Astrocyte of the spinal cord (primary cell): ENCODE measurements at places on chromosomes 11 and 22.

DNA sequence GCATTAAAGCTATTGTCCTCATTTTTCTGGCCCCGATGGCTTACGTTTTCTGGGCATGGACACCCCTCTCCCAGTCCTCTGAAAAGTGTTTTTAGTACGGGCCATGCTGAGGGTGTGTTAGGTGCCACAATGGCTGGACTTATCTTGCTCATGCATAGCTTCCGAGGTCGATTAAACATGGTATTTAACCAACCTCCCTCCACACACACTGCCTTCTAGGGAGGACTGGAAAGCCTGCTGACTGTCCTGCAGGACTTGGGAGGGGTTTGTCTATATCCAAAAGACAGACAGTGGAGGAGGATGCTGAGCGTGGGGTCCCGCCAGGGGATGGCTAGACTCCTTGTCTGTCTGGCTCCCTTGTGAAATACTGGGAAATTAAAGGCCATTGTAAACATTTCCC is 95.3 kb downstream of the FBXO7 start:
- no peak for DNase-seq

DNA sequence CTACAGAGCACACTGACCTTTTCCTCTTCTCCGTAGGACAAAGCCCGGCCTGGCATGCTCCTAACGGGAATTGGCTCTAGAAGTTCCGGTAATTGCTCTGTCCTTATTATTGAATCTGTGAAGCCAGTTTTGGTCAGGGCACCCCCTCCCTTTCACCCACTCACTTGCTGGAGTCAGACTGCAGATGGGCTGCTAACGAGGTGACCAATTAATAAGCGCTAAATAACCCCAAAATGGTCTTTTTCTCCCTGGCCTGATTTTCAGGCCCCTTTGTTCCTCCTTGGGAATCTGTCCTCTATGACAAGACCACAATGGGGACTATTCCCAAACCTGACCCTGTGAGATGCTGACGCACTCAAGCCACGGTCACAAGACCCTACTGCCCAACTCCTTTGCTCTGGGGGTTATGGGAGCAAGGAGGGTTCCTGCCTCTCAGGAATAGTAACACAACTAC is 610.0 kb upstream of the CADM1 start:
- no peak for DNase-seq

DNA sequence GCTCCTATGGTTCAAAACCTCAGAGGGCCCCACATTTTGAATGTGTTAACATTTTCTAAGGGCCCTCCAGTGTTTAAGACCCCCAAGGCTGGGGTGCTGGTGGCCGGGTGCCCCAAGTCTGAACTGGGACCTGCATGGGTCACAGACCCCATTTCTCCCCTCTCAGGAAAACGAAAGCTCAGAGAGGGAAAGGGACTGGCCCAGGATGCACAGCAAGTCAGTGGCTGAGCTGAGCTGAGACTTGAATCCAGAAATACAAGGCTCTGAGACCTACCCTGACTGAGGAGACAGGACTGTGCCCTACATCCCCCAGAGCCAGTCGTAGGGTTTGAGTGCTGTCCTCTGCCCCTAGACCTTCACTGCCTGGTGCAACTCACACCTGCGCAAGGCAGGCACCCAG is 4.2 kb downstream of the ACTN3 start:
- no peak for DNase-seq

DNA sequence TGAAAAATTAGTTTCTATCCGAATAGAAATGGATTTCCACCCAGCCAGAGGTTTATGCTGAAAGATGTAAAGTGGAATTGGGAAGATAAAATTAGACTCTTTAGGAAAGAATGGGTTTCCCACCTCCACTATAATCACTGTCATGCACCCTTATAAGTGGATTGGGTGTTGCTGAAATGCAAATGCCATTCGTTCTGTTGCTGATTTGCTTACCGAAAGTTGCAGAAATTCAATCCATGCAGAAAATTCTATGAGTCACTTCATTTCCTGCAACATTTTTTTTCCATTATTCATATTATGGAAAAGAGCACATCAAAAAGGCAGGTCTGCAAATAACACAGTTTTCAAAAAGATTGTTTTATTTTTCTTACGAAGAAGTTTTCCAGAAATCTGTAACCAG is 65.6 kb downstream of the LDLRAD3 start:
- DNase-seq = peak; percentile 75

- DNase-seq = no peak
These were observed 14.8 kb downstream of the CCND1 start for GRCh38 chr11:69655479-69656428.

DNA sequence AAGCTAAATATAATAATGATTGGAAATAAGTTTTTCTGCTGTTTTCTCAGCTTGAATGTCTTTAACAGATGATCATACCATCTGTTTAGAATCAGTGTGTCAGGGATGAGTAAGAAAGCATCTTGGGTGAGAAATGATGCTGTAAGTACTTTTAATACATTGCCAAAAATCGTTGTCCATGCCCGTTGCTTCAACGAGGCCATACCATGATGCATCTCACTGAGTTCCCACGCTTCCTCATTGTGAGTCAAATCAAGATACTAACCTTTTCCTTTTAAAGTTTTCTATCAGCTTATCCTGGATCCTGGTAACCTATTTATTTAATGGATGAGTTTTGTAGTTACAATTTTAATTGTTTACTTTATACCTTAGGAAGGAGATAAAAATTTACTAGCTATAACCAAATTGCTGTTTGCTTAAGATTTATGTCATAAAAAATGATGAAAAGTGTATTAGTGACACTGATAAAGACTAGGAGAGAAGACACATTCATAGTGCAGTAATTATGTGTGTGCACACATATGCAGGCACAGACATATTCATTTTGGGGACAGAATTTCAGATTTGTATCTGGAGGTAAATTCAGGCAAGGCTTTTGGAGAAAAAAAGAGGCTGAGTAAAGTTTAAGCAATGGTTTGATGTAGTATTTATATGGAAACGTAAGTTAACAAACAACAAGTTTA is 154.8 kb downstream of the UVRAG start:
- DNase-seq = peak; percentile 30

DNA sequence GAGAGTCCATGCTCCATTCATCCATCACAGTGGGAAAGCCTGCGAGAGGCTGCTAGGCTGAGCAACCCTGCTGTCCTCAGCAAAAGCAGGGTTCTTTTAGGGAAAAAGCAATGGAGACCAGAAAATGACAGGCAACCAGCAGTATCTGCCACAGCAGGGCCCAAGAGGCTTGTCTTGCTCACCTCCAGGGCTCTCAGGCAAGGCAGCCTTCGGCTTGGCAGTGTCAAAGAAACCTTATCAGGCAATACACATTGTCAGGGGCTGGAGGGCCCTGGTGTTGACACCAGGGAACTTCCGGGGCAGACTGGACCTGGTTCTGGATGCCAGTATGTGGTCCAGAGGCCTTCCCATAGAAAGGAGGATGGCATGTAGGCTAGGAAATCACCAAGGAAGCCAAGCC is 10.2 kb upstream of the TLCD5 start:
- no peak for DNase-seq

DNA sequence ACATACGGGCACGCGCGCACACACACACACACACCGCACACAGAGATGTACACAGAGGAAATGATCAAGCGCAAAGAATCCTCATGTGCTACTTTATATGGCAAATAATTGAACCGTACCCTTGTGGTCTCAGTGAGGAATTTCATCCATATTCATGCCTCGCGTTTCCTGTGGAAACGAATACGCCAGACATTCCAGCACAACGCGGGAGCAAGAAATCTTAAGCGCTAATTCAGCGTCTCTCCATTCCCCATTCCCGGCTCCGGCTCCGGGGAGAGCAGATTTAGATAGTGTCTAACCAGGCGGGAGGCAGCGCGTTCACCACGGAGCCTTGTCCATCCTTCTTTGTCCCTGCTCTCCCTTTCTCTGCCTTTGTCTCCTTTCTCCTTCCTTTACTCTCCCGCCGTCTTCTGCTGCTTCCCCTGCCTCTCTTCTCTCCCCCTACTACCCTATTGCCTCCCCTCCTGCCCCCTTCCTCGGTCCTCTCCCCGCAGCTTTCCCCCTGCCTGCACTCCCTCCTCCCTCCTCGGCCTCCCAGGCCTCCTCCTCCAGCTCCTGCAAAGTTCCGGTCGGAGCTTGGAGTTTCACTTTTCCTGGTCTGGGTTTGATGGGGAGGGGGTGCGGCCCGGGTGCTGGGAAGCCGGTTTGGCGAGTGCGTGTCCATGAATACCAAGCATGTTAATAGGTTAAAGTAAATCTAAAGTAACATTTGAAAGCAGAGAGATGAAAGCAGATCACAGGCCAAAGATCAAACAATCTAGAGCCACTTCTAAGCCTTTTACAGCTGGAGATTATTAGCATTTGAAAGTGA is 579.3 kb downstream of the BUD13 start:
- peak; percentile 68 for DNase-seq

GRCh38 chr11:109507331-109507730 is 85.3 kb downstream of the C11orf87 start:
- DNase-seq = no peak

GRCh38 chr22:48434156-48434867 is 1393.4 kb downstream of the BRD1 start:
- DNase-seq = no peak

DNA sequence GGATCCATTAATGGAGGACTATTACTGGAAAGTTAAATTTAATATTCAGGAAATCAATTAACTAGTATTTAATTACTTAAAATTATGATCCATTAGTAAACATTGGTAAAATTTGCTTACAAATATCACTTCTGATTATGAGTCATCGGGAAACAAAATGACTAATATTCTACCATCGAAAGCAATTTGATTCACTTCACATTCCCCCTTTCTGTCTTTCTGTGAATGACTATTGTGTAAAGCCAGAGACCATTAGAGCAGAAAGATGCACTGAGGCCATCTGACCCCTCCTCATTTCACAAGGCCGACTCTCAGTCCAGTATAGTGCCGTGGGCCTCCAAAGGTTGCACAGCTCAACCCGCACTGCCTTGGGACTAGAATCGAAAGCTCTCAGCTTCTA is 619.0 kb downstream of the OPCML start:
- DNase-seq = no peak

DNA sequence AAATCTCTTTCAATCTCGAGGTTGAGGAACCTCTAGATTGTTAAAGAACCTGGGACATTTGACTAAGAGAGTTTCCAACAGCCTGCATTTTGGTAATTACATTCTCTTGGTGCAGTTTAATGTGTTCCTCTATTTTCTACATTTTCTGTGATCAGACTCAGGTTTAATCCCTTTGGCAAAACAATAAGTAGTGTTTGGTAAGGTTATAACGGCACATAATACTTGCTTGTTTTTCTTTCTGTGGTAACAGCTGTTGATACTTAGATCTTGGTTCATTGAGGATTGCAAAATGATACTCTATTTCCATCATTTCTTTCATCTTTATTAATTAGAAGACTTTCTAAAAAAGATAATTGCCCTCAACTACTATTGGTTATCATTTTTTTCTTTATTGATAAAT is 271.3 kb downstream of the SBF2 start:
- peak; percentile 9 for DNase-seq

GRCh38 chr22:17115236-17115635 is 5.9 kb downstream of the TMEM121B start:
- DNase-seq = no peak

- DNase-seq = no peak
These were observed 101.7 kb upstream of the TRIM77 start for GRCh38 chr11:89608234-89608966.

- DNase-seq = no peak
These were observed 4.3 kb upstream of the PLXNB2 start for GRCh38 chr22:50311606-50312351.

DNA sequence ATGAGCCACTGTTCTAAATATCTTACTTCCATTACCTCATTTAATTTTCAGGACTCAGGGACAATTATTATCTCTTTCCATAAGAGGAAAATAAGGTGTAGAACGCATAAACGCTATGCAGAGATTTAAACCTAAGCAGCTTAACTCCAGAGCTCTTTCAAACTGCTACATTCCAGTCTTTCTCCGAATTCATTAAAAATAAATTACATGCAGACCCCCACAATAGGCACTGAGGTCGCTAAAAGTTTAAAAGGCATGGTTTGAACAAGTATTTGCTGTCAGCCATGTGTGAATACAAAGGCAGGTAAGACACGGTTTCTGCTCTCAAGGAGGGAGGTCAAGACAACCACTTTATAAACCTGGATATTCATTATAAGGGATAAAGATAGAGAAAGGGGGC is 983 bp downstream of the NARS2 start:
- DNase-seq = peak; percentile 14

- DNase-seq = no peak
These were observed at the start of gene PATE3 for GRCh38 chr11:125787827-125788226. Gene PATE3, plus strand, starts transcription at chr11:125788127. Its CDS starts 25 bp downstream, at chr11:125788152.

DNA sequence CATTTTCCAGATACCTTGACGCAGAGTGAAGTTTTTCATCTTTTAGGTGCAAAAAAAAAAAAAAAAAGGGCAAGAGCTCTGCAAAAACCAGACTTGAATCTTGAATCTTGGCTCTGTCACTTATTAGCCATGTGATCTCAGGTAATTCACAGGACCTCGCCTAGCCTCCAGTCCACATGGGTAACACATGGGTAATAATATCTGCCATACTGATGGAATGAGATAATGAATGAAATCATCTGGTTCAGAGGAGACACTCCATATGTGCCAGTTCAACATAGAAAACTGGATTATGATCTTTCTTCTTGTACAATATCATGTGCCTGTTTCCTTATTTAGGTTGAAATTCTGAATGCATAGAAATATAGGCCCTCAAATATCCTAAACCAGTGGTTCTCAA is 8.6 kb upstream of the AMOTL1 start:
- no peak for DNase-seq

- no peak for DNase-seq
These were observed 109.4 kb downstream of the RCN1 start for GRCh38 chr11:32200136-32200847.

GRCh38 chr11:59753650-59754493 is 1.3 kb upstream of the STX3 start:
- peak; percentile 68 for DNase-seq

DNA sequence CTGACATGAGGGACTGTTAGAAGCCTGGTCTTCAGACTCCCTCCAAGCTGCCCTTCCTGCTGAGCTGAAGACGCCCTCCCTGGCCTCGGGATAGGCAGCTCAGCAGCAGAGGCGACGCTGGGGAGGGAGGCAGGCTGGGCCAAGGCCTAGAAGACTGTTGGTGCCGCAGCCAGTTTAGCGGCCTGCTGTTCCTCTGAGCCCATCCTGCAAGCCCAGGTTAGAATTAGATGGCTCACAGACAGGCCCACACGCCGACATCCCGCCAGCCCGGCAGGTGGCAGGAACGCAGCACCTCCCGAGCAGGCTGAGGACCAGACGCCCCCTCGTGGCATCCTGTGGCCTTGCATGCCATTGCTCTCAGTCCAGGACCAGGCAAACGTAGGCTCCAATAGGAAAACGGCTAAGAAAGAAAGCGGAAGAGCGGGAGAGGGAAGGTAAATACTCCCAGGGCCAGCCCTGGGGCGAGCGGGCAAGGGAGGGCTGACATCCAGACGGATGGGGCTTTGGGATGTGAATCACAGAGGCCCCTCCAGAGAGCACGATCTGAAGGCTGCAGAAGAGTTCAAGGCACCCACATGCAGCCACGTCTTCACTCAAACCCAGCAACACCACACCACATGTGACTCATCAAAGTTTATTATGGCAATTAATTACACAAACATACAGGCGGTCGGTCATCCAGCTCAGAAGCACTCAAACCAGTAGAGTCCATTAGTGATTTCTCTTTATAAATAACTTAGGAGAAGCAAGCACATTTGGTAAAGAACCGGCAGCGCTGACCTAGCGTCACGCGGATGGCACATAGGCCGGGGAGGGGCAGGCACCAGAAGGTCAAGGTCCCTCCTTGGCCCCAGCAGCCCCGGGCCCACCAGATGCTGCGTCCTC is 27.6 kb downstream of the CD5 start:
- DNase-seq = peak; percentile 90

- DNase-seq = no peak
These were observed 75.8 kb downstream of the CTTN start for GRCh38 chr11:70473873-70474690.
